ENCODE measurements at places on chromosomes 7 and 10.

DNA sequence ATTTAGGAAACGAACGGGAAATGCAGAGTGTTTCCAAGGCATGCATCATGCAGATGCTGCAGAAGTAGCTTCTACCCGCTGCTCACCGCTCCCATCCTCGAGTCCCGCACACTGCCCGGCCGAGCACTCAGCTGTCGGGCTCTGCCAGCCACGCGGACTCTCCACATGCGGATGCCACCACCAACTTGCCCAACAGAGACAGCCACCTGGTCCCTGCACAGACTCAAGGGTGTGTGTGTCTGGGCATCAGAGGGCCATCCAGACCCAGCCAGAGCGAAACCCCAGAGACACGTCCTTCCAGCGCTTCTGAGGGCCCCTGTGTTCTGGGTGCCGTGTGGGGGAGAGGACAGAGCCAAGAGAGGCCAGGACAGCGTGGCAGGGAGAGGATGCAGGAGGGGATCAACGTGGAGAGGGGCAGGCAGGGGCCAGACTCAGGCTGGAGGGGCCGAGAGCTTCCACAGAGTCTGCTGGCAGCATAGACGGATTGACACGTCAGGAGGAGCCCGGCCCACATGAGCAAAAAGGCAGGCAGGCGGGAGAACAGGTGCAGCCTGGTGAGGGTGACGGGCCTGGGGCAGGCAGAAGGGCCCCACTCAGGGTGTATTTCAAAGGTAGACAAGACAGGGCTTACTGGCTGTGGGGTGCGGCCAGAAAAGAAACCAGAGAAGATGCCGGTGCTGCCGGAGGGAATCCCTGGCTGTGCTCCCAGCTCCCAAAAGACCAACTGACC lies 18.3 kb downstream of the GPER1 start:
- DNase-seq: no peak

GRCh38 chr10:67602268-67602950 lies 93.6 kb downstream of the CTNNA3 start:
- DNase-seq: no peak

DNA sequence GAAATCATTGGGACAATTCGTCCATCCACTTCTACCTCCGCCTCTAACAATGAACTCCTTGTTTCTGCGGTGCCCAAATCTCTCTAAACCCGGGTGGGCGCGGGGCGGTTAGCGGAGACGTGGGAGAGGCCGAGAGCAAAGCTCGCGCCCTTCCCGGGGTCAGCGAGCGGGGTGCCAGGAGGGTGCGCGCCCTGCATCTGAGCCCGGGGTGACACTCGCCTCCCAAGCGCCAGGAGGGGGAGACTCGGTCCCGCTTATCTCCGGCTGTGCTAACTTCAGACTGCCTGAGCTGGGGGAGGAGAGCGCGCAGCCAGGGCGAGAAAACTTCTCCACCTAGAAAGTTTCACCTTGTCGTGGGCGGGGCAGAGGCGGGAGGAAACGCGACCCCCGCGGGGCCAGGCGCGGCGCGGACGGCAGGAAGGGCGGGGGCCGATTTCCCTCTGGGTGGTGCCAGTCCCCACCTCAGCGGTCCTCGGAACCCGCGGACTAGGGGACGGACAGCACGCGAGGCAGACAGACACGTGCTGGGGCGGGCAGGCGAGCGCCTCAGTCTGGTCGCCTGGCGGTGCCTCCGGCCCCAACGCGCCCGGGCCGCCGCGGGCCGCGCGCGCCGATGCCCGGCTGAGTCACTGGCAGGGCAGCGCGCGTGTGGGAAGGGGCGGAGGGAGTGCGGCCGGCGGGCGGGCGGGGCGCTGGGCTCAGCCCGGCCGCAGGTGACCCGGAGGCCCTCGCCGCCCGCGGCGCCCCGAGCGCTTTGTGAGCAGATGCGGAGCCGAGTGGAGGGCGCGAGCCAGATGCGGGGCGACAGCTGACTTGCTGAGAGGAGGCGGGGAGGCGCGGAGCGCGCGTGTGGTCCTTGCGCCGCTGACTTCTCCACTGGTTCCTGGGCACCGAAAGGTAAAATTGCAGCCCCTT lies at the start of gene MET:
Gene MET, plus strand, starts transcription at position 516 of the 915 bp plus-strand sequence. CDS start 26,889 bp downstream, outside the sequence.
- DNase-seq: peak; percentile 39

GRCh38 chr7:104894726-104895521 lies 119.1 kb upstream of the KMT2E start:
- DNase-seq: no peak

GRCh38 chr10:100209303-100209702 lies 20.1 kb downstream of the CHUK start:
- no peak for DNase-seq

DNA sequence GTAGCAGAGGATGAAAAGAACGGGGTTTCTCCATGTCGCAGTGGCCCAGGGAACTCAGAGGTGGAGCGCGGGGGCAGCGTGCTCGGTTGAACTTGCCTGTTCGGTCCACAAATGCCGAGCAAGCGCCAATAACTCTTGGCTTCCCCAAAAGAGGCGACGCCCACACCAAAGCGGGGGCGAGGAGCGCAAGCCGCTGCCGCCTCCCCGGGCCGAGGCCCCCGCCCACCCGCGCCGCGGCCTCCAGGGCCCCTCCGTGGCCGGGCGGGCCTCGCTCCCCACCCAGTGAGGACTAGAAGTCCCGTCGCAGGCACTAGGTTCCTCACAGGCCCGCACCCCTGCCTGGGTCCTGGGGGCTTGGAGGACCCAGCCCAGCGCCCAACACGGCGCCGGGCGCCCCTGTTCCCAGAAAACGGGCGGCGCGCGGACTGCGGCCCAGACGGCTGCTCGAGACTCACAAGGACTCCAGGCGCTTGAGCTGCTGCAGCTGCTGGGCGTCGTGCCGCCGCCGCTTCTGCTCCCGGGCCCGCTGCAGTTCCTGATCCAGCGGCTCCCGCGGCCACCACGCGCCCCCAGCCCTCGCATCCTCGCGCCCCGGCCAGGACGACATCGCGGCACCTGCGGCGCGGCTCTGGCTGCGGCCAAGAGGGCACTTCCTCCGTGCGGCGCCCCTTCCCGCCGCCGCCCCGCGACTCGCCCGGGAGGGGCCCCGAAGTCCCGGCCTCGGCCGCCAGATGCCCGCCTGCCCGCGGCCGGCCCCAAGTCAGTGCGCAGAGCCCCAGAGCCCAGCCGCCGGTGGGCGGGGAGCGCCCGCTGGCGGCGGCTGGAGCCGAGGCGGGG lies 14.6 kb upstream of the FKBP9 start:
- peak; percentile 55 for DNase-seq

- DNase-seq: no peak
Observed at GRCh38 chr7:158166386-158167340, 421.0 kb downstream of the PTPRN2 start.

DNA sequence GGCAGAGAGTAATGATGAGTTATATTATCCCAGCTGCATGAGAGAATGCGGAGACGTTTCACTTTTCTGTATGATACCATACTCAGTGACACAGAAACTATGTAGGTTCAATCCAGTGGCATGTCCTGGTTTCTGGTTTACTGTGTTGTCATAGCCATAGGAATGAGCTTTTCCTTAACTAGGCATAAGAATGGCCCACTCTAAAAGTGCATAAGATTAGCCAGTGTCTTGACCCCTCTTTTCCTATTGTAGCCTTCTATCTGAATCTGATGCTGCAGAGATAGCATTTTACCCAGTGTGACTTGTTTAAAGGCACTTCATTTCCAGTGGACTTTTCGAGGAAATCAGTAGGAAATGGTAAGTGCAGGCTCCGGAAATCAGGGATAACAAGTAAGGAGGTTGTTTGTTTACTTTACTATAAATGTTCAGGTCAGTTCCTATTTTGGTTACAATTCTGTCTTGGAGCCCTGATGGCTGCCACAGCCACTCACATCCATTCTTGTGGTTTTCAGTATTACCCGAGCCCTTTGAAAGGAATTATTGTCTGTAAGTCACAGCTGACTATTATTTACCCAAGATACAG lies 70.5 kb downstream of the SEMA3A start:
- no peak for DNase-seq

DNA sequence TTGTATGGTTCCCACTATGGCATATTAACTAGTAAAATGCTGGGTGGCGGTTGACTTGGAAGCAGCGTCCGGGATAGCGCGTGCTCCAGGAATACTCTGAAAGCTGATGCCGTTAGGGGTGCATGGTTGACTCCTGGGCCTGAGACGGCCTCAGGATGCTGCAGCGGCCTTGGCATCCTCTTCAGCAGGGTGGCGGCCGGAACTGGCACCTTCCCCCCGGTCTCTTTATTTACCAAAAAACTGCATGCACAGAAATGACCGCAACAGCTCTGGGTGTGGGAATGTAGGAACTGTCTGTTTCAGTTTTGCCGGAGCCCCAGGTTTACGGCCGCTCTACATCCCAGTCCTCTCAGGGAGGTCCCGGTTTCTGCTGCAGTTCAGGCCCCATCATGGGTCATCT lies 28.8 kb downstream of the PFKP start:
- no peak for DNase-seq

DNA sequence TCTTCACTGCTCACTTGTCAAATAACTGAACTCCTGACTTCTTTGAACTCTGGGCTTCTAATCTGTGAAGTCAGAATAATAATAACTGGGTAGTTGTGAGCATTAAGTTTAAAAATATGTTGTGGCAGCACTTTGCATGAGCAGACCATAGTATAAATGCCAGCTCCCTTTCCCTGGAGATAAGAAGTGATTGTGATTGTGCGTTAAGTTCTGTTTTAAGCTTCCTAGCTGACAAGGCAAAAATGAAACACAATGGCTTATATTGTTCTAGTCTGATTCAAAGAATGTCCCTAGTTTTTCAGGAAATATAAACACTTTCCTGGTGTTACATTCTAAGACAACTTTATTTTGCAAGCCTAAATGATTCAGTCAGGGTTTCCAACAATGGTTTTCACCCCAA lies 61.8 kb downstream of the PTPRE start:
- DNase-seq: no peak

GRCh38 chr7:126185959-126186580 lies 1066.7 kb downstream of the GRM8 start:
- DNase-seq: no peak

DNA sequence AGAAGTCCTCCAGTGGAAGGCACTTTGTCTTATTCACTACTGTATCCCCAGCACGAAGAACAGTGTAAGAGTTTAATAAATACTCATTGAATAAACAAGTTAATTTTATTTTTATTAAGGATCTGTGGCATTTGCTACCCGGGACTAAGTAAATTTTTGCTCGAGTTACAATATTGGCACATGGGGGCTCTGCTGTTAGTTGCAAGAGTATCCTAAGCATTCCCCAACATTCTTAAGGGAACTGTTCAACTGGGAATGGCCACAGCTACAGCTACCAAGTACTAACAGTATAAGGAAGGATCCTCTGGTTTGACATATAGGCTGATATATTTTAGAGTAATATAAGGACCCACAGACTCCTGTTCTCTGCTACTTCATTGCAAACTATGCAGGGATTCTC lies 8.7 kb upstream of the LRRTM3 start:
- no peak for DNase-seq

- DNase-seq: no peak
Observed at GRCh38 chr7:115971506-115971905, 59.1 kb downstream of the TFEC start.

GRCh38 chr10:86198271-86198670 lies 168.3 kb downstream of the GRID1 start:
- no peak for DNase-seq

- DNase-seq: no peak
Observed at GRCh38 chr10:60898321-60898720, 45.7 kb downstream of the RHOBTB1 start.

- DNase-seq: no peak
Observed at GRCh38 chr7:101820703-101821102, 3.3 kb downstream of the CUX1 start.

DNA sequence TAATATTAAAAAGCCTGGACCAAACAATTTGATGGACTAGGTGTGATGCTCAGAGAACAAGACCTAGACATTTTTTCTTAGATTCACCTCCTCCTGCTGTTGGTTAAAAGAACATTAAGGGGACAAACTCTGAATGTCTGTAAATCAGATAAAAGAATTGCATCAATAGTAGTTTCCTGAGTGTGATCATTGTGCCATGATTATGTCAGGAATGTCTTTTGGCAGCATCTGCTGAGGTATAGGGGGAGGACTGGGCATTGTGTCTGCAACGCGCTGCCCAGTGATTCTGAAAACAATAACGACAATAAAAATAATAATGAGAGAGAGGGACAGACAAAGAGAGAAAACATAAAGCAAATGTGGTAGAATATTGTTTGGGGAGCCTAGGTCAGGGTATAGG lies 6.9 kb downstream of the C7orf57 start:
- no peak for DNase-seq

DNA sequence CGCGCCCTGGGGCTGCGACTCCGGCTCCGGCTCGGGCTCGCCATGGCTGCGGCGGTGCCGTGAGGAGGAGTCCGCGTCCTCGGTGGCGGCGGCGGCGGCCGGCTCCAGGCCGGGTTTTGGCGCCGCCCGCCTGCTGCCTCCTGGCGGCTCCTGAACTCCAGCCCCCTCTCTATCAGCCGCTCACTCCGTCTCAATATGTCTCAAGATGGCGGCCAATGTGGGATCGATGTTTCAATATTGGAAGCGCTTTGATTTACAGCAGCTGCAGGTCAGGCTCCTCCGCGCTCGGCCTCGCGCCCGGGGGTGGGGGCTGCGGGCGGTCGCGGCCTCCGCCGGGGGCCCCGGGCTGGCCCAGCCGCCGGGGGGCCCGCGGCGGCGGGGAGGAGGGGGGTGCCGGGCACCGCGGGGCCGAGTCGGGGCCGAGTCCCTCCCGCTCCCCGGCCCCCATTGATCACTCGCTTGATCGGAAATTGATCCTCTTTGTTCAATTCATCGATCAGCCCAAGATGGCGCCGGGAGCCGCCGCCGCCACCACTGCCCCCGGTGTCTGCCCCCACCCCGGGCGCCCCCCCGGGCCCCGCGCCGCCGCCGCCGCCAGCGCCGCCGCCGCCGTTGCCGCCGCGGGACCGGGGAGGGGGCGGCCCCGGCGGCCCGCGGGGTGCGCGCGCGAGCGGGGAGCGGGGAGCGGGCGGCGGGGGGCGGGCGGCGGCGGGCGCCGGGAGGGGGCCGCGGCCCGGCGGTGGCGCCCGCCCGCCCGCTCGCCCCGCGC lies 1.4 kb upstream of the CUX1 start:
- peak; percentile 77 for DNase-seq

- no peak for DNase-seq
Observed at GRCh38 chr7:1691096-1691495, 21.0 kb downstream of the ELFN1 start.

GRCh38 chr7:33965183-33965744 lies 59.9 kb downstream of the BMPER start:
- no peak for DNase-seq

DNA sequence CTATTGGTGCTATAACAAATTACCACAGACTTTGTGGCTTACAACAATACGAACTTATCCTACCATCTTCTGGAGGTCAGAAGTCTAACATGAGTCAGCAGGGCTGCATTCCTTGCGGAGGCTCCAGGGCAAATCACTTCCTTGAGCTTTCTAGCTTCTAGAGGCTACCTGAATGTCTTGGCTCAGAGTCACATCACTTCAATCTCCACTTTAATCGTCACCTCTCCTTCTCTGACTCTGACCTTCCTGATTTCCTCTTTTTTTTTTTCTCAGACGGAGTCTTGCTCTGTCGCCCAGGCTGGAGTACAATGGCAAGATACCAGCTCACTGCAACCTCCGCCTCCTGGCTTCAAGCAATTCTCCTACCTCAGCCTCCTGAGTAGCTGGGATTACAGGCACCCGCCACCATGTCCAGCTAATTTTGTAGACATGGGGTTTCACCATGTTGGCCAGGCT lies 44.6 kb upstream of the ANAPC16 start:
- DNase-seq: no peak

- no peak for DNase-seq
Observed at GRCh38 chr7:44706788-44707557, 41.7 kb upstream of the ZMIZ2 start.

Measured in activated CD4-positive, alpha-beta T cell treated with anti-CD3 and anti-CD28 coated beads, Interleukin-2, amount 10 ng/mL, durations not matched to agents 7 days and 5 days (primary cell).